ENCODE measurements at places on chromosomes 6 and 20.

DNA sequence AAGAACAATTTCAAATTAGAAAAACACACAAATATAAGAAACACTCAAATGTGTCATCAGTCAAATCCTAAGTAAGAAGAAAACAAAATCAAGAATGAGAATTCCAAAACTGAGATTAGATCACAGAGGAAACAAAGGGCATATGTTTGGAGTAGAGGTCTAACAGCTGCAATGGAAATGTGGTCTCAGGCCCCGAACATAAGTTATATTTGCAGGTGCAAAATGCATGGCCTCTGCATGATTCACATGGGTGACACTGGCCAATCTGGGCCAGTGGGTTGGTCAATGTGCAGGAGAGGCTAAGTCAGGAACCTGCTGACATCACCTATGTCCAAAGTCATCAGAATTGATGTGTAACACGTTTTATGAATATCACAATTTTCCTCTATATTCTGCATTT, 108.5 kb upstream of the MAP7 start:
- no peak for DNase-seq

- peak; percentile 79 for DNase-seq
Observed at GRCh38 chr6:12289933-12290820, at the start of gene EDN1. Gene EDN1 (plus strand): TSS chr6:12290361. CDS start chr6:12290630, 269 bp downstream.

GRCh38 chr6:120826253-120826652, 508.0 kb downstream of the TBC1D32 start:
- DNase-seq: no peak

DNA sequence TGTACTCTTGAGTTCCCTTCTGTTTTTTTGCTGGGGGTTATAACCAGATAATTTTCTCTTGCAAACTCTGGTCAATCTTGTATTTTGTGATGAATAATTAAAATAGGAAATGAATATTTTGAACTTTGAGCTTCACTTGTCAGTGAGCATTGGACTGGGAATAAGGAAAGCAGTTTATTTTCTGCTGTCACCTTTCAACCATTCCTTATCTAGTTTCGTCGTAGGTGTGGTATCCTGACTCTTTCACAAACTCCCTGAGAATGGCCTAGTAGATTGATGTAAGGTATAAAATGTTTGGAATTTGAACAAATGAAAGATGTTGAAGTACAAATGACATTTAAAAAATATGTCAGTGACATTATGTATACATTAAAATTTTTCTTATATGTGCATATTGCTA, 98.0 kb downstream of the ZFAND3 start:
- no peak for DNase-seq

GRCh38 chr6:133740816-133741215, 148.1 kb upstream of the TCF21 start:
- DNase-seq: no peak

DNA sequence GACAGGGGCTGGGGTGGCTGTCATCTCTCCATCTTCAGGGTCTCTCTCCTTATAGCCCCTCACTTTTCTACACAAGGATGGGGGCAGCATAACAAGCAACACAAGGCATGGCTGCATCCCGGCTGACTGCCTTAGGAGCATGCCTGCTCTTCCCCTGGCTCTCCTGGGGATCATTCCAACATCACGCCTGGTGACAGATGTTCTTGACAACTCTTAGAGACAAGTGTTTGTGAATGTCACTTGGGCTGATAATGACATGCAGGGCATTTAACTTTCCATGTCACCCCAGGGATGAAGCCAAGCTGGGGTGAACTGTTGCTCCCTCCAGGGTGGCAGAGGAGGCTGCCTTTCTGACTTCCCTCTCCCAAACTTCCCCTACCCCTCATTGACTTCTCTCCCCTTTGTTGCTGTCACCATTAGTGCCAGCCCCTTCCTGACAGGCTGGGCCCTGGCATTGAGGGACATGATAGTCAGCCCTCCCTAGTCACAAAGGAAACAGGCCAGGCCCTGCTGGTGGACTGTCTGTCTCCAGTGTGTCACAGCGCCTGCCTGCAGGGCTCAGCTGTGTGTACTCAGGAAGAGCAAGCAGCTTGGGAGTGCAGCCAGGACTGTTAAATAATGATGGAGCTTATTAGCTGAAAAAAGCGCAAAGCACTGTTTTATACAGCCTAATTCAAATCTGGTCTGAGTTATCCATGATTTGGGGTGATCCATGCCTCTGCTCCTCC, 161.8 kb downstream of the LRFN2 start:
- DNase-seq: no peak

DNA sequence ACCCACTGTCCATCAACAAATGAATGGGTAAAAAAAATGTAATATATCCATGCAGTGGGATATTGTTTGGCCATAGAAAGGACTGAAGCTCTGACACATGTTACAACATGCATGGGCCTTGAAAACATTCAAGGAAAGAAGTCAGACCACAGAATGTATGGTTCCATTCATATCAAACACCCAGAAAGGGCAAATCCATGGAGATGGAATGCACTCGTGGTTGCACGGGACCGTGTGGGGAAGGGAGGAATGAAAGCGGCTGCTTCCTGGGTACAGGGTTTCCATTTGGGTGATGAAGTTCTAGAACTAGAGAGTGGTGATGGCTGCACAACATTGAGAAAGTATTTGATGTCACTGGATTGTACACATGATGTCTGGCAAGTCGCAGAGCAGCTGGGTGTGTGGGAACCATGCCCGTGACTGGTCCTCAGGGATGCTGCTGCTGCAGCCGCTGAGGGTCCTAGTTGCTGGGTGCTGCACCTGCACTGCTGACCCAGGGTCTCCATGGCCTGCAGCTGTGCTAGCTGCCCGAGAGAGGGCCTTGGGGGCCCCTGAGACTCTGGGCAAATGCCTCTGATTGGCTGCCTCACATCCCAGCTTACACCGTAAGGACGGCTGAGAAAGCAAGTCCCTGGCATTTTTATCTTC, 220.3 kb downstream of the NRN1 start:
- peak; percentile 33 for DNase-seq

- no peak for DNase-seq
Observed at GRCh38 chr20:17624070-17624469, 54.2 kb downstream of the DSTN start.

GRCh38 chr6:144729502-144729901, 444.4 kb downstream of the UTRN start:
- no peak for DNase-seq

DNA sequence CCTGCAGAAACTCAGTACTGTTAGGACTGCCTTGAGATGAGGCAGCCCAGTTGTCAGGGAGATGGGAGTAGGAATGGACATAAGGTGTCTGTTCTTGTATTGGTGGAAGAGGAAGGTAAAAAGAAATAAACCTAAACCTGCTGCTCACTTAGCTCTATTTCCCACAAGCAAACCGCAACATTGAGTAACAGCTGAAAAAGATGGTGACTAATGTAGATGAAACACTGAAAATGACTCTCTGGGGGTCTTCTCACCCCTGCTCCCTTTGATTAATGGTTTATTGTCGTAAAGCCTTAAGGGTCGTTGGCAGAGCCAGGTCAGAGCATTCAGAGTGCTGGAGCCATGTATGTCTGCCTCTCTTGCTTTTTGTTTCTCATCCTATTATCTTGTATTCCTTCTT, 87.5 kb downstream of the FOXO3 start:
- no peak for DNase-seq

- DNase-seq: peak; percentile 98
Observed at GRCh38 chr20:3204124-3204794, at the start of gene DDRGK1. Gene DDRGK1 (minus strand): TSS chr20:3204682. CDS start chr20:3204627, 55 bp downstream.

GRCh38 chr20:33296206-33296605, 13.2 kb downstream of the BPIFB1 start:
- DNase-seq: no peak

DNA sequence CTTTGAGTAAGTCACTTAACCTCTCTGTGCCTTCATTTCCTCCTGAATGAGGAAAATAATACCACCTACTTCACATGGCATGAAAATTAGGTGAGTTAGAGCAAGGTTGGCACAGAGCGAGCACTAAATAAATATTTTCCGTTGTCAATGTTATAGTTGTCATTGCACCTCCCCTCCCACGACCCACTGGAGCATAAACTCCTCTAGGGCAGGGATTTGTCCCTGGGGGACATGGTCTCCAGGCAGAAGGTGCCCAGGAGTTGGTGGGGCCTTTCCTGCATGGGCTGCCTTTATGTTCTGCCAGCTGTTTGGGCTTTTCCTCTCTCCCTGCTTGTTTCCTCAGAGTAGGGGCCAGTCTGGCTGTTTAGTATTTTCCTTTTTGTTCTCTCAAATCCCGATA, 1.3 kb upstream of the ANGPT4 start:
- no peak for DNase-seq

GRCh38 chr20:3846740-3847428, at the start of gene MAVS:
Gene MAVS (plus strand): TSS chr20:3846834. CDS start chr20:3854625, 7,791 bp downstream.
- DNase-seq: peak; percentile 94

DNA sequence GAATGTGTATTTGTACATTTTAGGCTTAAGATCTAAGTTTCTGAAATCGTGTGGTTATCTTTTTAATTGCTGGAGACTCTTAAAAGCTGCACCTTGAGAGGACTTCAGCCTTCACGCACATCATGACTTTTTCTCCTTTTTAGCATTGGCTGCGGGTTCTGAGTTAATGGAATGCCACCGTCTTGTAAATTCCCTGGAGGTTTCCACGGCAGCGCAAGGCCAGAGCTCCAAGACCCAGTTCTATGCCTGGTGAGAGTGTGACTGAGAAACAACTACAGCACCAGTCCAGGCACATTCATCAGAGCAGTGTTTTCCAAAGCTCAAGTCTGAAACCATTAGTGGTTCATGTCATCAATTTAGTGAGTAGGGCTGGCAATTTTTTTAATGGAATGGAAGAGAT, 23.0 kb downstream of the PRR18 start:
- DNase-seq: no peak

- DNase-seq: no peak
Observed at GRCh38 chr6:21354805-21355238, 238.7 kb upstream of the SOX4 start.

- DNase-seq: no peak
Observed at GRCh38 chr6:35600659-35601125, 88.0 kb upstream of the TULP1 start.

DNA sequence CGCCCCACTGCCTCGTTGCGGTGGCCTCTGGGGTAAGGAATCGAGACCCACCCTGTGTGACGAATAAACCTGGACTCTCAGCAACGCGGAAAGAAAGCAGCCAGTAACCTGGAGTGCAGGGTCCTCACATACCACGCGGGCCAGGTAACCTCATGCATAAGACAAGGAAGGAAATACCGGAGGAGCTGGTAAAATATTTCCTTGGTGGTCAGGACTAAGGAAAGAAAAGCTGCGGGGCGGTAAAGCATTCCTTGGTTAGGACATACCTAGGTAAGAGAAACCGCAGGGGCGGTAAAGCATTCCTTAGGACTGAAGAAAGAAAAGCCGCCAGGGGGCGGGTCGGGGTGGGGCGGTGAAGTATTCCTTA, 80.7 kb downstream of the SYTL3 start:
- no peak for DNase-seq

DNA sequence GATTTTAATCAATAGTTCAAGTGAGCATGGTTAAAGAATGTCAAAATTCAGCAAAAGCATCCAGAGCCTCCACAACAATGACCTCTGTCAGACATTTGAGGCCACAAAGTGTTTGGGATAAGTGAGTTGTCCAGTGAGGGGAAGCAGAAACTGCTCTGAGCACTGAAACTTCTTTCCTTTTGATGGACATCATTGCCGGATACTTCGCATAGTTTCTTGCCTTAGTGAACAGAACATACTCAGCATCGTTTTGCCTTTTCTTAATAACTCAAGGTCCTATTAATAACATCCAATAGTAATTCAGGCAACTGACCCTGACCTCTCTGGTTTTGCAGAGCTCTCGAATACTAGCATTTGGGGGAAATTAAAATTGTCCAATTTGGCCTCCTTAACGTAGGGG, 78.6 kb downstream of the EDN3 start:
- no peak for DNase-seq

GRCh38 chr6:122609881-122610689, at the start of gene PKIB:
Gene PKIB (plus strand): TSS chr6:122610405. CDS start chr6:122717795, 107,390 bp downstream.
- DNase-seq: peak; percentile 67

DNA sequence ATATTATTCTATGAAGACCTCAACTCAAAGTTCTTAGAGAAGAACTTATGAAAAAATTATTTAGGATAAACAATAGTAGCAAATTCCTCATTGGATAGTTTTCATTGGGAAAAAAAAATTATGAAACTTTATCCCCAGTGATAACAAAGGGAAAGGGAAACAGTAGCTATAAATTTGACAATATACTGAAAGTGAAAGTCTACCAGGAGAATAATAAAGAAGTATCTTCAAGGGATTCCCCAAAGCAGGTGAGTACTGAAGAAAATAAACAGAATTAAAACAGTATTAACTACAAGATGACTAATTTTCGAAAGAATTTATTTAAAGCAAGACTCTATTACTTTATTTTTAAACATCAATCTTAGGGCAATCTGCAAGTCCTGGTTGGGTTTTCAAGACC, 56.4 kb downstream of the REPS1 start:
- no peak for DNase-seq

DNA sequence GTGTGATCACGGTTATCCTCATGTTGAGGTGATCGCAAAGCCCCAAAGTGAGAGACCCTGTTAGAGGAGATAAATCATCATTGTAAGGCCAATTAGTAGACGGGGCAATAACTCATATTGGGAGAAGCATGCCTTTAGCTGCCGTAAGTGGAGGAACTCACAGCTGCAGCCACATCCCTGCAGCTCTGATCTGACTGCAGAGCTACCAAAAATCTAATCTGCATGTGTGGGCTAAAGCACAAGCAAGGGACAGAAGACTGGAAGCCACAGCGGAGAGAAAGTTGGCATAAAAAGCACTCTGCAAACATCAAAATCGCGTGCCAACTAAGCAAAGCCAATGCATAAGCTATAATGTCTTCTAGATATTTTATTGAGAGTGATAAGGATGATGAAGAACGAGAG, 79.8 kb downstream of the TBC1D7 start:
- peak; percentile 11 for DNase-seq

DNA sequence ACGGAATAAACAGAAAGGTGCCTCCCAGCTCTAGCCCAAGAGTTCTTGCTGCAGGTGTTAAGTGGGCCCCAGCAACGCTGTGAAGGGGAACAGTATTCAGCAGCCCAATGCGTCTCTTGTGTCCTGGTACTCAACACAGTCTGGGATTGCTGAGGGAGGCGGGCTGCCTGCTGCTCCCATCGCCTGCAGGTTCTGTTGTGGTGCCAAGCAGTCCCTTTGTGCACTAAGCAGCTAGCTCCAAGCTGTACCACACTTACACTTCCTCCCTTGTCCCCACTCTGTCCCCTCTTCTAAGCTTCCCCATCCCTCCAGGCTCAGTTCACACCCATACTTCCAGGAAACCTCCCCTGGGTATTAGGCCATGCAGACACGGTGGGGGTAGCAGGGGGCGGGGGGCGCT, 92.7 kb downstream of the AGPAT4 start:
- DNase-seq: no peak

DNA sequence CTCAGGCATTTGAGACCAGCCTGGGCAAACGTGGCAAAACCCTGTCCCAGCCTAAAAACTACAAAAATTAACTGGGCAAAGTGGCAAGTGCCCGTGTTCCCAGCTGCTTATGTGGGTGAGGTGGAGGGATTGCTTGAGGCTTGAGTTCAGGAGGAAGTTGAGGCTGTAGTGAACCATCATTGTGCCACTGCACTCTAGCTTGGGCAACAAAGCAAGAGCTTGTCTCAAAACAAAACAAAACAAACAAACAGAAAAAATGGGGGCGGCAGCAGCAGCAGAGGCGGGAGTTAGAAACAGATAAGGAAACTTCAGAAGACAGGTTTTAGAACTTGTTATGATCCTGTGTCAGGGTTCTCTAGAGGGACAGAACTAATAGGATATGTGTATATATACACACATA, 49.0 kb downstream of the SCAF8 start:
- no peak for DNase-seq

- DNase-seq: no peak
Observed at GRCh38 chr6:155075930-155076695, 81.0 kb downstream of the TIAM2 start.

Measured in activated CD8-positive, alpha-beta memory T cell treated with anti-CD3 and anti-CD28 coated beads for 24 hours (primary cell).